CD4-positive, alpha-beta T cell treated with Interleukin-10 for 1 hour (primary cell): ENCODE measurements at places on chromosomes 6 and 20.

GRCh38 chr6:168535711-168536110 lies 94.7 kb downstream of the SMOC2 start:
- DNase-seq, result no peak

- DNase-seq, result peak; percentile 69
These were observed 87.3 kb downstream of the SCML4 start for GRCh38 chr6:107736713-107737396.

GRCh38 chr6:107941627-107942026 lies 16.4 kb downstream of the SEC63 start:
- no peak for DNase-seq

DNA sequence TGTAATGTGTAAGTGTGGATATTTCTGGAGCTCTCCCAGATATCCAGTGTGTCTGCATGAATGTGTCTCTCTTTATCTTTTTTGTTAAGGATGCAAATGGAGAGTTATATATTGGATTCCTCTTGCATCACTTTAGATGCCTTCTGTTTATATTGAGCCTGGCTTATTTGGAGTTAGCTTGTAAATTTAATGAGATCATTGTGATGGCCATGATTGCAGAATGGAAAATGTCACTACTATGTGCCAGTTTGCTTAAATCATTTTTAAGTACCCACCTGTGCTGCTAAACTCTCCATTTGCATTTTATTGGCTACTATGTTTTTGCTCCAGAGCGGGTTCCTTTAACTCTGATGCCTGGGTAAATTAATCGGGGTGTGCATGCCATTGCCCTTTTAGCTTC lies 334.8 kb downstream of the UTRN start:
- DNase-seq, result no peak

GRCh38 chr20:25059866-25060465 lies 2.0 kb upstream of the ACSS1 start:
- DNase-seq, result no peak

GRCh38 chr6:159979136-159979874 lies 10.4 kb downstream of the IGF2R start:
- peak; percentile 66 for DNase-seq

DNA sequence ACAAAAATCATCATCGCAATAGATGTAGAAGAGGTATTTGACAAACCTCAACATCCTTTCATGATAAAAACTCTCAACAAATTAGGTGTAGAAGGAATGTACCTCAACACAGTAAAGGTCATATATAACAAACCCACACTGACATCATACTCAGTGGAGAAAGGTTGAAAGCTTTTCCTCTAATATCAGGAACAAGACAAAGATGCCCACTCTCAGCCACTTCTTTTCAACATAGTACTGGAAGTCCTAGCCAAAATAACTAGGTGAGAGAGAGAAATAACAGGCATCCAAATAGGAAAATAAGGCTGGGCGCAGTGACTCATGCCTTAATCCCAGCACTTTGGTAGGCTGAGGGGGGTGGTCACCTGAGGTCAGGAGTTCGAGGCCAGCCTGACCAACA lies 95.8 kb downstream of the ZDHHC14 start:
- DNase-seq, result no peak

GRCh38 chr6:100084991-100085364 lies 91.0 kb upstream of the MCHR2 start:
- no peak for DNase-seq

GRCh38 chr6:38040254-38040653 lies 220.7 kb downstream of the ZFAND3 start:
- no peak for DNase-seq

- no peak for DNase-seq
These were observed 42.4 kb upstream of the ZBP1 start for GRCh38 chr20:57662456-57663240.
